ENCODE measurements at places on chromosomes 2 and 18. TPM values are rescaled to one million over a fixed set of nuclear protein-coding genes. Genes with fewer than 3 reads are reported as not detected.
A peak's percentile ranks its signal among the peaks of the same experiment; 100 is the strongest.

DNA sequence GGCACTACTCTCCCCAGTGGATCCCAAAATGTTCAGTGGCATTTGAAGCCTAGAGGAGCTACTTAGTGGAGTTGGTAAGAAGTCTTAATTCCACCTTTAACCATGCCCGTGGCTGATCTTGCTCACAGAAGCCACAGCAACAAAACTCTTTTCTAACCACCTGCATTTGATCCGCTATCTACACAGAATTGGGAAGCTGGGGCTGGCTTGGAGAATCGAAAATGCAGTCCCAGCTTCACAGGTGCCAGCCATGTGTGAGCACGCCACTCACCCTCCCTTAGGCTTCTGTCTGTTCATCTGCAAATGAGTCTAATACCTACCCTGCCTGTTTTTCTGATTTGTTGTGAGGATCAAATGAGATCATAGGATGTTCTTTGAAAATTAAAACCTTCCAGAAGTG lies 182.6 kb downstream of the BCL11A start:
- 0 out of 2 replicates have a peak overlapping the region, but pooled peaks have one; percentile 10 for H3K27ac ChIP-seq
- peaks cover 51% of the 10 kb centered on the region for H3K4me1 ChIP-seq
- DNase-seq, result no peak

SERPINB3 gene
- not detected for total RNA-seq

DNA sequence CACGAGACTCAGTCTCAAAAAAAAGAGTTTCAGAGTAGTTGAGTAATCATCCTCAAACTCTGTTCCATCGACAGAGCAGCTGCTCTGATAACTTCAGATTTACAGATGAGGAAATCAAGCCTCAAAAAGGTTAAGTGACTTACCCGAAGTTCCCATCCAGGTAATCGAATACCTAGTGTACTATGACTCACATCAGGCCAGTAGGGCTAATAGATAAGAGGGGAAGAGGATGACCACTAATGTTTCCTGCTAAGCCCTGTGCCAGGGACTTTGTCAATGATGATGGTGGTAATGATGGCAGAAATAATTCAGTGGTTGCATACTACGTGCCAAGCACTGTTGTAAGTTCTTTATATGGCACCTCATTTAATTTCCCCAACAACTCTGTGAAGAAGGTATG lies 80.9 kb downstream of the PLB1 start:
- H3K4me3 ChIP-seq, result no peak overlapping the region
- no peaks in the 10 kb centered on the region for H3K36me3 ChIP-seq
- DNase-seq, result no peak
- H3K27ac ChIP-seq, result no peak overlapping the region

GRCh38 chr2:68771211-68771751 lies 36.7 kb downstream of the ARHGAP25 start:
- DNase-seq, result no peak
- H3K27me3 ChIP-seq, result no peaks in the 10 kb centered on the region
- peak overlapping the region; percentile 89 for H3K27ac ChIP-seq
- H3K4me3 ChIP-seq, result no peak overlapping the region
- H3K4me1 ChIP-seq, result peaks cover 100% of the 10 kb centered on the region
- H3K36me3 ChIP-seq, result peaks cover 14% of the 10 kb centered on the region

DIPK1C gene
- not detected for total RNA-seq
